Activated CD4-positive, alpha-beta T cell treated with anti-CD3 and anti-CD28 coated beads, Interleukin-2, Interleukin-4, amounts not matched to agents 100 ng/mL and 50 ng/mL, durations not matched to agents 16 hours and 8 hours (primary cell): ENCODE measurements at places on chromosomes 12 and 14.

- peak; percentile 19 for DNase-seq
Observed at GRCh38 chr14:100524933-100525243, 62.3 kb downstream of the BEGAIN start.

DNA sequence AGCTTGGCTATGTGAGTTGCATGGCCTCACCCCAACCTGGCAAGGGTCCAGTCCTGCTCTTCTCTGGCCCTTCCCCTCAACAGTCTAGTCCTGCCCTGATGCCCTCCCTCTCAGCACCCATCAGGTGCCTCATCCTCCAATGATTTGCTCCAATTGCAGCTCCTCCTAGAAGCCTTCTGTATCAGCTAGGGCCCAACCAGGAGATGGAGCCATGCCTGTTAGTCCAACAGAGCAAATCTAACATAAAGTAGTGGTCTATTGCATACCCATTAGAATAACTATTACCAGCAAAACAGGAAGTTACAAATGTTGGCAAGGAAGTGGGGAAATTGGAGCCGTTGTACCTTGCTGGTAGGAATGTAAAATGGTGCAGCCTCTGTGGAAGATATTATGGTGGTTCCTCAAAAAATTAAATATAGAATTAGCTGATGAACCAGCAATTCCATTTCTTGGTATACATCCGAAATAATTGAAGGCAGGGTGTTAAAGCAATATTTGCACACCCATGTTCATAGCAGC lies 163.5 kb downstream of the VRK1 start:
- no peak for DNase-seq

GRCh38 chr14:53621433-53621832 lies 335.2 kb downstream of the BMP4 start:
- no peak for DNase-seq

- no peak for DNase-seq
Observed at GRCh38 chr12:32379667-32380066, 19.7 kb upstream of the FGD4 start.

DNA sequence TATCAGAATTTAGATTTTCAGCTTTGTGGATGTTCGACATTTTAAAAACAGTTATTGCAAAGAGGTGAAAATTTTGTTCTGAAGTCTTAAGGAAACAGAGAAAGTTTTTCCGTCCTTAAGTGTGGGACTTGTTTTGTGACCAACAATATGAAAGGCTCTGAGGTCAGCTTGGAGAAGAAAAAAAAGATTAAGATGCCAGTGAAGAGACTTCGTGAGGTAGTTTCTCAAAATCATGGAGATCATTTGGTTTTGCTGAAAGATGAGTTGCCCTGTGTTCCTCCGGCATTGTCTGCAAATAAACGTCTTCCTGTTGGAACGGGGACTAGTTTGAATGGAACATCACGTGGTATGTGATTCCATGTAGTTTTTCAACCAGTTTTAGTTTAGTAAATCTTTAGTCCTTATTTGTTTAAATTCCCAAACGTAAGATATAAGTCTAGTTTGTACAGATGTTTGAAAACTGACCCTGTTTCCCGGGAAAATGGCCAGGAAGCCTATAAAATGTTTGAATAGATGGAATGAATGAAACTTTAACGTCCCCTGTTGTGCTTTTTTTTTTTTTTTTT lies 682 bp downstream of the KIAA0586 start:
- DNase-seq, result peak; percentile 51

- no peak for DNase-seq
Observed at GRCh38 chr14:46985529-46986380, 334.2 kb upstream of the RPL10L start.

DNA sequence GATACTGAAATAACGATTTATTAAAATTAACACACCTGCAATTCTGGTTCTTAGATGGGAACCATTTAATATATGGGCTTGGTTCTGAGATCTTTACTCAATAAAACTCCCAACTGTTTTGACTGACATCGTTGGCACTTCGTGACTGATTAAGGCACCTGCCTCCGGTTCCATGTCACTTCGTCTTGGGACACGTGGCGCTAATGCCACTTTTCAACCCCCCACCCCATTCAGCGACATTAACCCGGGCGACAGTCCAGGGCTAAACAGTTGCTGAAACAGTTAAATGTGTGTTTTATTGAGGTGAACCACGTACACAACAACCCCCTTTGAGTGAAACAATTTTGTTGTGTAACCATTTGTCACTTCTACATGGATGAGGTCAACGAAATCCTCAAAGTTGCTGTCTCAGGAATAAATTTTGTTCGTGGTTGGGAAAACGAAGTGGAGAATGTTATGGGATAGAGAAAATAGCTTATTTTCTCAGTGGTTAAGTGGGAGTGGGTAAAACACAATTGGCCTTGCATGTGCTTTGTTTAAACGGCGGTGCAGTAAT lies 9.9 kb upstream of the SLC38A2 start:
- no peak for DNase-seq

DNA sequence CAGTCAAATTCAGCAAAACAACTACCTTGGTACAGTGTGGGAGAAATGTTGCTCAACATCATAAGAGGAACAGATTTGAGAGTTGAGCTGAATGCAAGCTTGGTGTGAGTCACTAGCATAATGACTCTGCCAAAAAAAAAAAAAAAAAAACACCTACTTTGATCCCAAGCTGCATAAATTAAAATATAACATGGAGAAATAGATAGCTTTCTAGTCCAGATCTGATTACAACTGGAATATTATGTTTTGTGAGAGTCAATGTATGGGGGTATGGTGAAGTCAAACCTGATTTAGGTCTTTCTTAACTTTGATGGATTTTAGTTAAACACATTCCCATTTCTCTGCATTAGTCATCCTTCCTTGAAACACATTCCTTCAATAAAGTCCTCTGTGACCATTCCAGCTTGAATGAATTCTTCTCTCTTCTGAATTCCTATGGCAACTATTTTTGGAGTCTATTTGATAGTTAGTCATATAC lies 188.1 kb downstream of the SLC5A8 start:
- DNase-seq, result no peak

DNA sequence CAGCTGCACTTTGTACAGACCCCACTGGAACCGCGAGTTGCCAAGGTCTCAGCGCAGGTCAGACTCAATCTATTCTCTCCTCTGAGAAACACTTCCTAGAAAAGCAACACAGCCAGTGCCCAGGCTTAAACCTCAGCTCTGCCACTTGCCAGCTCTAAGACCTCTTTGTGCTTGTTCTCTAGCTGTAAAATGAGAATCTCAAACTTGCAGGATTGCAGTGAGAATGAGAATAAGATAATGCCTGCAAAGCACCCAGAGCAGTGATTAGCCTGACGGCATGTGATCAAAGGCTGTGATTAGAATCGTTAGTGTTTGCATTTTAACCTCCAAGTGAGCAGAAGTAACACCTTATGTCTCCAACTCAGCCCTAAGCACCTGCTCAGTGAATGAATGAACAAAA lies 21.3 kb downstream of the ANO2 start:
- no peak for DNase-seq

GRCh38 chr14:69660344-69661193 lies 49.2 kb downstream of the SUSD6 start:
- peak; percentile 79 for DNase-seq

DNA sequence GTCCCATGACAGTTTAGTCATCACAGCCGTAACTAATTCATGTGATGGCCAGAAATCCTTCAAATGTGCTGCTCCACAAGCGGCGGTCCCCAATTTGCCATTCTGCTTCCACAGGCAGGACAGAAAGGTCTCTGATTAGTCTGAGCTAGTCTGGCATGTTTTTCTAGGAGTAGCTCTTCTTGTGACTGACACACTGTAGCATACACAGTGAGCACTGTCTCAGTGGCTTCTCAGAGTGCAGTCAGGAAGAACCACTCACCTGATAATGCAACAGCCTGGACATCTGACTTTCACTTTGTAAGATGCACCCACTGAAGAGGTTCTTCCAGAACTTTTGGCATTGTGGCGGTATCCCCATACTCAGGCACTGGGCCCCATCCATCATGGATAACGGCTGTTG lies 1266.2 kb downstream of the TMEM121 start:
- no peak for DNase-seq

DNA sequence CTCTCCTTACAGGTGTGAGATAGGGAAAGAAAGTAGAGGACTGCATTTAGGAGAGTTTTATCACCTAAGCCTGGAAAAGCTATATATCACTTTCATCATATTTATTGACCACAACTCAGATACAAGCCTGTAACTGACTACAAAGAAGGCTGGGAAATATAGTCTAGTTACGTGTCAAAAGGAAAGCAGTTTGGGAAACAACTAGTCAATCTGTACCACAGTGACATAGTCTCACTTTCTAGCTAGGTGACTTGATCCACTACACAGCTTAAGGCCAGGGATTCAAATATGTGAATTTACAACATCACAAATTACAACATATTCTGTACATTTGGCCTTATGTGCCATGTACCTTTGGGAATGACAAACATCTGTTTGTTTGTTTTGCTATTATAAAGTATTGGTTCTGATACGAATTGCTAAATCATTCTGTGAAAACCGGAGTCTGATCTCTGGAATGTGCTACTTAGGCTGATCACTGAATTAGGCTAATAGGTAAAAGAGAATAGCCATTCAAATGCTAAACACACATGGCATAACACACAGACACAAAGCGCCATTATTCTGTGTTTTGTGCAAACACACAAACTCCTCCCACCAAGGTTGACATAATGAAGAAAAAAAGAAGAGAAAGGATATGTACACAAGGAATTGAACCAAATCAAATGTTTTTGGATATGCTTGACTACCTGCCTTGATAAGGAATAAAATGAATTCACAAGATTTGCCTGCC lies 279.8 kb downstream of the DUSP6 start:
- DNase-seq, result peak; percentile 44

DNA sequence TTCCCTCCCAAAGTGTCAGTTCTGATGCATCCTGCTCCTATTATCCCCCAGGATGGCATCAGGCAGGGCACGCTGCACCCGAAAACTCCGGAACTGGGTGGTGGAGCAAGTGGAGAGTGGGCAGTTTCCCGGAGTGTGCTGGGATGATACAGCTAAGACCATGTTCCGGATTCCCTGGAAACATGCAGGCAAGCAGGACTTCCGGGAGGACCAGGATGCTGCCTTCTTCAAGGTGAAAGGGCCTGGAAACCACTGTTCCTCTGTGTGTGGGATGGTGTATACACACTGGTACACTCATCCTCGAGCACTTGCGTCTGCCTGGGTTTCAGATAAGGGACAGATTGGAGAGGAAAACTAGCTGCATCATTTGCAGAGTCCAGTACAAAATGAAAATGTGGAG lies 1.0 kb downstream of the IRF9 start:
- DNase-seq, result no peak

DNA sequence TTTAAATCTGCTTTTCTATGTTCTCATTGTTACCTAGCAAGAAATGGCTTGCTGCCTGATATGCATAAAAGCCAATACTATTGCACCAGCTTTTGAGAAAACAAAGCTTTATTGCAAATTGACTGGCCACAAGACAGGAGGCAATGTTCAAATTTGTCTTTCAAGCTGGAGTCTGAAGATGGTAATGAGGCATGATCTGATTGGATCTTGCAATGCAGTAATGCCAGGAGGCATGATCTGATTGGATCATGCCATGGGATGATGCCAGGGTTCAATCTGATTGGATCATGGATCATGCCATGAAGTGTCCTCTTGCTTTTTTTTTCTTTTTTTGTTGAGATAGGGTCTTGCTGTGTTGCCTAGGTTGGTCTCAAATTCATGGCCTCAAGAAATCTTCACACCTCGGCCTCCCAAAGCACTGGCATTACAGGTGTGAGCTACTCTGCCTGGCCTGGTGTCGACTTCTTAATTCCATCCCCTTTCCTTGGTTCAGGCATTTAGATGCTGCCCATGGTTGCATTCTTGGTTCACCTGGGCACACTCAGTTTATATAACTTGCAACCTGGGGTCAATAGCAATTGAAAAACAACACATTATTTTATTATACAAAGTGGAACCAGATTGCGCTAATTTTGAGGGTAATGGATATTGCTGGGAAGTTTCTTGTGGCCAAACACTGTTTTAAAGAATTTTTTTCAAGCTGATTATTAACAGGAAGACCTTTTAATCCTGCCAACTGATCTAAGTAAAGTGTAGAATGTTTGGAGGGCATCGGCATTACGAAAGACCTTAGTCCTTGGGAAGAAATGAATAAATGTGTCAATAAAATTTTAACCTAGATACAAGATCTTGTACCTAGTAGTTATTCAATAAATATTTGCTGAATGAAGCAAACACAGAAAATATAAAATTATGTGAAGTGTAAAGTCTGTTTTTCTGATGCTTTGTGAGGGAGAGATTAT lies 38.8 kb downstream of the HSD17B6 start:
- DNase-seq, result no peak

DNA sequence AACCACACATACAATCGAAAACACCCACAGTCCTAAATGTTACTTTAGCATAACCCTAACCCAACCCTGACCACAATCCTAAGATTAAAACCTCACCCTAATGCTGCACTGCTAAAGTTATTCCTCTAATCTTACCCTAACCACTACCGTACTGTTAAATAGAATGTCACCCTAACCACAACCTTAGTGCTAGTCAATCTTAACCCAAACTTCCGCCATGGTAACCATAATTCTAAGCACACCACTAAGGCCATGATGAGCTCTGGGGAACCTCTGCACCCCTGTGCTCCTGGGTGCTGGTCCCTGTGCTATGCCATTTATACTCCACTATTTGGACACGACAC lies 38.0 kb downstream of the LTBP2 start:
- DNase-seq, result peak; percentile 64

GRCh38 chr14:39446131-39446744 lies 14.0 kb upstream of the FBXO33 start:
- DNase-seq, result no peak

- no peak for DNase-seq
Observed at GRCh38 chr12:116215023-116215422, 62.5 kb downstream of the MED13L start.

- DNase-seq, result no peak
Observed at GRCh38 chr12:64636856-64637255, 26.6 kb downstream of the RASSF3 start.

DNA sequence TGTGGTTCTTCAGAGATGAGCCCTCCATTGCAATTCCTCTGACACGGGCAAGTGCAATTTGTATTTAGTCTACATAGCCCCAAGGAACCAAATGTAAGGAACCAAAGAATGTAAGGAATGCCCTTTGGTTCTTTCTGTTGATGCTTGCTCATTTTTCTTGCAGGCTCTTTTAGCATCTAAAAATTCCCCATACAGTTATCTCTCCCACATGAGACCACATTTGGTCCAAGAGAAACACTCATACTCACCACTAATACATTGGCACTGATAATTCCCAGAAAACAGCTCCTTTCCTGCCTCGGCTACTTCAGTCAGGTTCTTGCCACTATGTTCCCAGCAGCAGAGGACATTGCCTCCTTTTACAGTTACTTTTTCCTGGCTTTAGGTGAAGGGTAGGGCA lies 332.6 kb downstream of the AEBP2 start:
- DNase-seq, result no peak

GRCh38 chr12:69985656-69986055 lies 160.6 kb downstream of the MYRFL start:
- DNase-seq, result peak; percentile 6

DNA sequence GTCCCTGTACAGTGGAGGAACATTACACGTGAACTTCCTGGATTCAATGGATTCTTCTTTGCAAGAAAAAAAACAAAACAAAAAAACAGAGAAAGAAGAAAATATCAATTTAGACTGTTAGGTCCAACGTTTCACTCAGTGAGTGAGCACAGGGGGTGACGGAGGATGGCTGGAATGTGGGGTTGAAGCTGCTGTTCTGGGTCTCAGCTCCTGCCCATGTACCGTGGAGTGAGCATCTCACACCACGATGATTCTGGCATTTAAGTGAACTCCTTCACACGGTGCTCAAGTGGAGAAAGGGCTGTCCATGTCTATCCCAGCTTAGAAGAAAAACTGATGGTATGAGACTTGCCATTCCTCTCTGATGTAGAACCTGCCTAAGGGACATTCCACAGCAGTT lies 23.2 kb downstream of the CCND2 start:
- DNase-seq, result no peak

- DNase-seq, result no peak
Observed at GRCh38 chr14:106501898-106502297, 975.5 kb downstream of the TMEM121 start.
